ENCODE measurements at places on chromosomes 12 and 14.

- no peak for DNase-seq
These were observed 3.2 kb downstream of the DUSP6 start for GRCh38 chr12:89348894-89349699.

GRCh38 chr14:100715803-100716202 is 10.9 kb upstream of the DLK1 start:
- DNase-seq = no peak

DNA sequence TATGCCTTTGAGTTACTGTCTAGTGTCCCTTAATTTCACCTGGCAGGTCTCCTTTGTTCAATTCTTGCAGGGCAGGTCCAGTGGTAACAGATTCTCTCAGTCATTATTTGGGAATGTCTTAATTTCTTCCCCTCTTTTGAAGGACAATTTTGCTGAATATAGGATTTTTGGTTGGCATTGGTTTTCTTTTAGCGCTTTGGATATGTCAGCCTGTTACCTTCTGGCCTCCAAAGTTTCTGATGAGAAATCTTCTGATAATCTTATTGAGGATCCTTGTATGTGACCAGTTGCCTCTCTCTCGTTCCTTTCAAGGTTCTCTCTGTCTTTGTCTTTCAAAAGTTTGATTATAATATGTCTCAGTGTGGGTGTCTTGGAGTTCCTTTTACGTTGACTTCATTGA is 38.1 kb downstream of the ZDHHC17 start:
- DNase-seq = no peak

- no peak for DNase-seq
These were observed 50.0 kb downstream of the SSPN start for GRCh38 chr12:26245175-26245942.

GRCh38 chr12:26791301-26791791 is 41.6 kb downstream of the ITPR2 start:
- DNase-seq = no peak

- no peak for DNase-seq
These were observed 124.7 kb upstream of the MAX start for GRCh38 chr14:65226824-65227604.

DNA sequence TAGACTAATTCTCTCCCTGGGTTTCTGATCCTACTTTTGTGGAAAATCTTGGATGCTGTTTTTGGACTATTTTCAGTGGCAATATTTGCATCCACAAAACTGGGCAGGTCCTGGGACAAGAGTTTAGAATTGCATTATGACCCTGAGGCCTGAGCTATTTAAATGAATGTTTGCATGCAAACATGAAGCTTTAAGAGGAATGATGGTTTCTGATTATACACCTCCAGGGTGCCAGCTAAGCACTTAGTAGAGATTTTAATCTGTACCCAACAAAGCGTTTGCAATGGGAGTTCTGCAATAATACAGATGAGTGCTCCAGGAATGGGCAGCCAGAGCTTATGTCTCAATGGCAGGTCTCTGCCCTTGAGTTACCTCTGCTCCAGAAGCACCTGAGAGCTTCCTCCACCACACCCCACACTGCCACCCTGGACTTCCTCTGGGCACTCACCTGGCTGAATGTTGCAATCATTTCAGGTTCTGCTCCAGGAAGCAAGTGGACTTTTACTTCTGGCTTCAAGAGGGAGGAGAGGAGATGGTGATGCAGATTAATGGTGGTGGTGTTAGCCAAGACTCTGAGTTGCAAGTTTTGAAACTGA is 6.0 kb upstream of the SPTLC2 start:
- DNase-seq = no peak

DNA sequence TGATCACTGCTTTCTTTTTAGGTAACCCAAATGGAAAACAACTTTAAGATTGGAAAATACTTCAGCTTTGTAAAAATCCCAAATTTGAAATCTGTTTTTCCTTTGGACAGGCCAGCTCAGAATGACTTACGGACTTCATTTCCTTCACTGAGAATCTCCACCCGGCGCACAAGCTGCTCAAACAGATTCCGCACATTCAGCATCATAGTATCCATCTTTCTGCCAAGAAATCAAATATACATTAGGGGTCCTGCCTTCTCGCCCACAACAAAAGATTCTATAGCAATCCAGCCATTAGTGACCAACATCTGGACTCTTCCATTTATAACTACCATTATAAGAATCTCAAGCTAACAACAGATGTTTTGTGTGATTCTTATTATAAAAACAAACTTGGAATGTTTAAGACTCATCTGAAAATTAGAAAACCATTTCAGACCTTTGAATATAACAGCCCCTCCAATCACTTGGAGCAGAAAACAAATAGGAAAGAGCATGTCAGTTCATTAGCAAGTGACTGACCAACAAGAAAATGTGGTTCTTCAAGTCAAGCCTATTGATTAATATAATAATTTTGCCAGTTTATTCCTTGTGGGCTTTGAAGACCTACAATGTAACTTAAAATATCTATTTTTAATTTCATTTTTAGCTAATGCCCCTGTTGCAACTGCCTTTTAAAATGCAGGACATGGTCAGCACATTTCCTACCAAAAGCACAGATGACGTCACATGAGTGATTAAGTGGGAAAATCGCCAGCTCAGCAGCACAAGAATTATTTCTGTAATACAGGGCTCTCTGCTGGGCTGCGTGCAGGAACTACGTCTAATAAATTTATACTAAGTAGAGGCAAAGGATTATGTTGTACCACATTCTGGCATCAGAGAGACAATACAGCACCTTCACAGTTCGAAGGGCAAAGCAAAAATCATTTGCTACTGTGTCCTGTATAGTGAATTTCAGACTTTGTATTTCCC is 8.5 kb downstream of the RACGAP1 start:
- no peak for DNase-seq

DNA sequence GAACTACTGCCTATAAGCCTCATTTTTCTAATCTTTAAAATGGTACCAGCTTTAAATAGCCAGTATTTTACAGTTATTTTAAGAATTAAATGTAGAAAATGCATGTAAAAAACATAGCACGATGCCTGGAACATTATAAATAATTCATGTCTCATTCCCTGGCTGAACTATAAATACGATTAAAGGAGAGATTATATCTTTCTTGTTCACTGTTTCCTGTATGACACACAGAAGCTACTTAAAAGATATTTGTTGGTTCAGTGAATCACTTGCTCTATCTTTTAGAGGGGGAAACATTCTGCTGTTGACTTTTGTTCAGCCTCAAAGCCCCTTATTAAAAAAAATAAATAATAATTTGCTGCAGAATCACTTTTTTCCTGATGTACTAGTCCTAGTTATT is 406.9 kb downstream of the LRFN5 start:
- no peak for DNase-seq

DNA sequence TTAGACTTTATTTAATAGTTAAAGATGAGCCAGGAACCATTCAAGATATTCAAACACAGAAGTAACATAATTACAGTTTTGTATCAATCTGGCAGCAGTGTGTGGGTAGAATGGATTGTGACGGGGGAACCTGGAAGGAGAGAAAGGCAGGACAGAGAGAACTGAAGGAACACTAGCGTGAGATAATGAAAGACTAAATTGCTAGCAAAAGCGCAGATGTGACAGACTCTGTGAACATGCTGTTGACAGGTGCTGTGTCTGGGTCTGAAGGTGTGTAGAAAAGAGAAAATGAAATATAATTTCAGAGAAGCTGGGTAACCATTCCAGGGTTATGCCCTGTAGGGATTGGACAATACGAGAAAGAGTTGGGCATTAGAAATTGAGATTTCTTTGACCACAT is 372.3 kb downstream of the SYT1 start:
- DNase-seq = no peak

- DNase-seq = no peak
These were observed 240.8 kb downstream of the DACT1 start for GRCh38 chr14:58878439-58879139.

DNA sequence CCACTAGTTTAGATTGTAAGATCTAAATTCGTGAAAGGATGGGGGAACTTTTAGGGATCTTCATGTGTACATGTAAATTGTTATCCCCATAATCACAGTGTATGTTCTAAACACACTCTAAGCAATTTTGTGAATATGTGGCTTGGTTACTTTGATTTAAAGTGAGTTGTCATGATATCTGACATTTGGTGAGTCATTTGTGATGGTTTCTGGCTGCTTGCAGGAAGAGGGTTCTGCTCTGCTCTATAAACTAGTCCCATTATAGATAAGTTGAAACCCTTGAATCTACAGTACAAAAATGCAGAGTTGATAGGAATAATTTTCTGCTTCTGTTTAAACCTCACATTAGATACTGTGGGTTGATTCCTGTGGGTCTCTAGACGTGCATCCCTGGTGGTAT is 14.8 kb downstream of the GUCY2C start:
- DNase-seq = no peak

DNA sequence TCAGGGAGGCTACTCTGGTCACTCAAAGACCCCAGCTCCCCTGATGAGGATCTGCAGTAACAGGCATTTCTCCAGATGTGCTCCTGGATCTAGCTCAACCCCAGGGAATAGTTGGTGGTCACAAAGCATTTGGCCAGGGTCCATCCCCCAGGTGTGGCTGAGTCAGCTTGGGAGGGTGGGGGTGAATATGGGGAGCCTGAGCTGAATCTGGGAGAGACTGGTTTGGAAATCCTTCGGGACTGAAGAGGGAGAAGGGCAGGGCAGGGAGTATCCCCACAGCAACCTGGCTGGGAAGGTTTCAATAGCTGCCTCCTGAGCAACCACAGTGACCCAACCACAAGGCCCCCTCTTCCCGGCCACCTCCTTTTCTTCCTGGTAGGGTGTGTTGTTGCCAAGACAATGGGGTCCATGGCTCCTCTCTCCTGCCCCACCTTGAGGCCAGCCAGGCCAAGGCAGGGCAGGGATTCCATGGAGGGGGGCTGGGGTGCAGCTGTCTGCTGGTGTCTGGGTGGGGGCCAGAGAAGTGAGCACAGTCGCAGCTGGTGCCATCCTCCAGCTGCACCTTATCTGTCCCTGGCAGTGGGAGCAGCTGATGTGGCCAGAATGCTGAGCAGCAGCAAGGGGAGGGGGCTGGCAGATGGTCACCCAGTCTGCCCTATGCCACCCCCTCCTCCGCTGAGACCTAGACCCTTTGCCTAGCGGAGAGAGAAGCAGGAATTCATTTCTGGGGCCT is 5.5 kb downstream of the ASIC1 start:
- DNase-seq = no peak
